Pancreas (tissue), 10 donors: ENCODE measurements at places on chromosomes 7 and 10. TPM values are rescaled to one million over a fixed set of nuclear protein-coding genes. Genes with fewer than 3 reads are reported as not detected.

GRCh38 chr7:66902844-66903180 lies 18.2 kb upstream of the TMEM248 start:
- no peak for DNase-seq

The SLC26A3 gene
- not detected for polyA plus RNA-seq

The OR9A2 gene
- not detected for polyA plus RNA-seq

- DNase-seq = no peak
Measured at GRCh38 chr10:78301481-78301880, 267.8 kb downstream of the RPS24 start.

The CALCR gene
- 0.09 TPM for polyA plus RNA-seq

GRCh38 chr10:58755677-58756076 lies 243.0 kb downstream of the BICC1 start:
- DNase-seq = no peak

The KCND2 gene
- polyA plus RNA-seq = 0.26 TPM

The STRIP2 gene
- 0.38 TPM for polyA plus RNA-seq

The SRRM3 gene
- polyA plus RNA-seq = 10.4 TPM

The TLX1 gene
- 0.19 TPM for polyA plus RNA-seq

GRCh38 chr10:48879451-48879850 lies 60.2 kb downstream of the LRRC18 start:
- no peak for DNase-seq

- no peak for DNase-seq
Measured at GRCh38 chr7:120738816-120739215, 119.1 kb downstream of the TSPAN12 start.

GRCh38 chr10:122853665-122854313 lies 8.1 kb upstream of the CUZD1 start:
- no peak for DNase-seq

GRCh38 chr10:86335831-86336230 lies 30.8 kb downstream of the GRID1 start:
- DNase-seq = no peak

The ZNF425 gene
- 1.5 TPM for polyA plus RNA-seq

- DNase-seq = no peak
Measured at GRCh38 chr10:18043148-18044006, 91.7 kb downstream of the SLC39A12 start.

- DNase-seq = no peak
Measured at GRCh38 chr7:84844771-84845170, 342.1 kb downstream of the SEMA3D start.

GRCh38 chr10:61753453-61753852 lies 90.7 kb downstream of the CABCOCO1 start:
- DNase-seq = no peak

GRCh38 chr10:9268176-9268575 lies 1213.7 kb downstream of the GATA3 start:
- no peak for DNase-seq

DNA sequence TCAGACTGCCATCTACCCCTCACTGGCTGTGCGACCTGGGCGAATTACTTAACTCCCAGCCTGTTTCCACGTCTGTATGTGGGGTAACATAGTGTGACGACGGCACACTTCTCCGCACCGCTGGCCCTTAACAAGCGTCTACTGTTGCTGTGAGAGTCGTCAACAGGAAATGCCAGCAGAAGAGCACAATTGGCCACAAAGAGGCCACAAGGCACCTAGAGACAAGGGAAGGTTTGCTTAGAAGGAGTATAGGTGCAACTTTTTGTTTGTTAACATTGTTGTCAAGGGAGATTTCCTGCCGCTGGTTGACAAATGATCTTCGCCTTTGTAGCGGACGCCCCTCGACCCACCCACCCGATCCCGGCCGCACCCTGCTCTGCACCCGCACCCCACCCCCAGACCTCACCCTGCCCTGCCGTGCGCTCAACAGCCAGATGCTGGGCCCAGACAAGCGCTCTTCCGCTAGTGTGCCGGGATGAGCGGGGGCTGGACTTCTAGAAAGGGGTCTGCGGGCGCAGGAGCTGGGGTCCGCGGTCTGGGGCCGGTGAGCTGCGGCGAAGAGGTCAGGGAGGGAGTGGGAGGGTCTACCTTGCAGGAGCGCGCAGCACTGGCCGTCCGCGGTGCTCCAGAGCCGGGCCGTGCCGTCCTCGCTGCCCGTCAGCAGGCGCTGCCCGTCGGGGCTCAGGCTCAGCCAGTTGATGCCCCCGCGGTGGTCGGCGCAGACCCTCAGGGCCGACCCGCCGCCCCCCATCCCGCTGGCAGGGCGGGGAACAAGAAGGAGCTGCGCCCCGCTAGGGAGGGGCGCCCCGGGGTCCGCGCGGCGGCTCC lies 785 bp downstream of the WDR86 start:
- peak; percentile 57 for DNase-seq

DNA sequence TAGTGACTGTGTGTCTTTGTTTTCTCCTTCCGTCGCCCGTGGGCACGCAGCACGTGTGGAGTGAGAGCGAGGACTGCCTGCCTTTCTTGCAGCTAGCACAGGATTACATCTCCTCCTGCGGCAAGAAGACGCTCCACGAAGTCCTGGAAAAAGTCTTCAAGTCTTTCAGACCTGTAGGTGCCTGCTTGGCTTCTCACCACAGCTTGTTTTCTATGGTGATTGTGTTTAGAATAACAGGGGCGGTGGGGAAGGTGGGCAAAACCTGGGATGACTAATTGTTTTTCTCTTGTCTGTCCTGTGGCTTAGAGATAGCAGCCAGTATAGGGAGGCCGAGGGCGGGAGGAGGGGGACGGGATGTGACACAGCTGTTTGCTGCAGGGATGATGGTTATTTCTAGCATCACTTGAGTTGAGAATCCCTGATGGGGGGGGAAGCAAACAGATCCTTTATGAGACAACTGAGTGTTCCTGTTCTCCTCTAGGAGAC lies 11.4 kb downstream of the MTURN start:
- no peak for DNase-seq

DNA sequence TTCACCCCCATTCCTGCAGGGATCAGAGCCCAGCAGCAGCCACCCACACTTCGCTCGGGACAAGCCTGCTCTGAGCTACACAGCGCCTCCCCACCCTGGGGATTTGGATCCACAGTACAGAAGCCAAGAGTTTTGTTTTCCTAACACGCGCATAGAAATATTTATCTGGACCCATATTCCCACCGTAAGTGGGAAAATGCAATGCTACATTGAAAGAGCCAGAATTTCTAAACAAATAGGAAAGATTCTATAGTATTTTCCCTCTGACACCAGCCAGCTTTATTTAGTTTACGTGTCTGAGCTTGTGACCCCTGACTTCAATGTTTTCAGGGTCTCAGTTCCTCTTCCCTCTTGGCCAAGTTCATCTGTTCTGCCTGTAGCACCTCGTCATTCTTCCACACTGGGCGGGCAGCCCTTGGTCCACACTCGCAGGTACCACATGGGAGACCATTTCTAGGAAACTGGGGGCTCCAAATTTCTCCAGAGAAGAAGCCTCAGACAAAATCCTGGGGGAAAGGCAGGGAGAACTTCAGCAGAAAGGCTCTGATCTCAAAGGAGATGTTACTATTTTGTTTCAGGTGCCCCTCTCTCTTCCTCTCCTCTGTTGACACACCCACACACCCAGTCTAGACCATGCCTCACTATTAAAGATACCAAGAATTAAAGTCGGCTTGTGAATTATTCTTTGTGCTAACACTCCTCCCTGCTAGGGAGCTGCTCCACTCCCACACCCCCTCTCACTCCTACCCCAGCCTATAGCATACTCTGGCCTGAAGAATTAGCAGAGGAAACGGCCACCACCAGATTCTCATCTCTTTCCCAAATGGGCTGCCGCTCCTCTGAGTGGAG lies 116.0 kb upstream of the PCGF5 start:
- DNase-seq = no peak

The MUC12 gene
- 0.80 TPM for polyA plus RNA-seq

- no peak for DNase-seq
Measured at GRCh38 chr7:149306854-149307253, 44.9 kb downstream of the ZNF783 start.

The METTL27 gene
- polyA plus RNA-seq = 6.6 TPM

The EFCAB10 gene
- polyA plus RNA-seq = 0.12 TPM

DNA sequence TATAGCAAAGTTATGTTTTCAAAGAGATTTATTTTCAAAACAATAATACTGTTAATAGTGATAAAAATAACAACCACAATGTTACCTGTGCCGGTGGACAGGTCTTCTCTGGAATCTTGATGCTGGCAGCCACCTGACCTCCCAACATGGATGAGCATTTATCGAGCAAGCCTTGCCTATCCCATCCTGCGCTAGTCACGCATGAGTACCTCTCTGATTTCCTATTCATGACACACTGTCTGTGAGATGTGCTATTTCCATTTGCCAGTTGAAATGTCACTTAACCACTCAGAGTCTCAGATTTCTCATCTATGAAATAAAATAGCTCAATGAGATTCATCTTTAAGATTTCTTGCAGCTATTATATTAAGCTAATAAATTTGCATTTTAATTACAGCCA lies 341.2 kb upstream of the VWC2 start:
- no peak for DNase-seq

DNA sequence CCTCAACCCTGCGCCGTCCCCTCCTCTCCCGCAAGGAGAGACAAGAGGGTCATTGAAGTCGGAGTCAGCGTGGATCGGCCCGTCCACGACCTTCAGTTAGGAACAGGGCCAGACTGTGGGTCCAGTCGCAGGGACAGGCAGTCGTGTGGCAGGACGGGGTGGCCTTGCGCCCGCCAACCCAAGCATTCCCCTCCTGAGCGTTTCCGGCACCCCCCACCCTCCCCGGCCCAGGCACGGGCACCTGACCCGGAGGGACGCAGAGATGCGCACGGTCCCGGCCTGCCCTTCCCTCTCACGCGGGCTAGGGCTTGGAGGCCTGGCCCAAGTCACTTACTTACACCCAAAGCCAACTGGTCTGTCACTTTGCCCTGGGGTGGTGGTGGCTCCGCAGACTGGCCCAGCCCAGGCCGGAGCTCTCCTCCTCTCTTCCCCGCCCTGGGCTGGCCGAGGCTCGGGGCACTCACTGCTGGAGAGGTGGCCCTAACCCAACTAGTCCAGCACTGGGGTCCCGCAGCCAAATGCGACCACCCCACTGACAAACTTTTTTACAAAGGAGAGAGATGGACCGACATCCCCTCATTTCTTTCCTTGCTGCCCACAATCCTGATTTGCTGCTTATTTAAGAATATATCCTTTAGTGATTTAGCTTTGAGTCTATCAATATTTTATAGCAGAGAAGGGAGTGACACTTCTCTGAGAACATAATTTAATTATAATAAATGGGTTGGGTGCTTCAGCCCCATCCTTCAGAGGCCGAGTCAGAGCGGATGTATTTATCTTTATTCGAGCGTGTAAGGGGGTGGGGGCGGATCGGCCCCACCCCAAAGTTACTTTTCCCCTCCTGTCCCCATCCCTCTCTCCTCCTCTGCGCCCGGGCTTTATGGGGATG lies 1.2 kb upstream of the UNCX start:
- DNase-seq = no peak

The FAM24B gene
- 7.1 TPM for polyA plus RNA-seq

- no peak for DNase-seq
Measured at GRCh38 chr7:144821067-144821466, 14.8 kb downstream of the TPK1 start.

The PLEKHS1 gene
- 17.2 TPM for polyA plus RNA-seq

DNA sequence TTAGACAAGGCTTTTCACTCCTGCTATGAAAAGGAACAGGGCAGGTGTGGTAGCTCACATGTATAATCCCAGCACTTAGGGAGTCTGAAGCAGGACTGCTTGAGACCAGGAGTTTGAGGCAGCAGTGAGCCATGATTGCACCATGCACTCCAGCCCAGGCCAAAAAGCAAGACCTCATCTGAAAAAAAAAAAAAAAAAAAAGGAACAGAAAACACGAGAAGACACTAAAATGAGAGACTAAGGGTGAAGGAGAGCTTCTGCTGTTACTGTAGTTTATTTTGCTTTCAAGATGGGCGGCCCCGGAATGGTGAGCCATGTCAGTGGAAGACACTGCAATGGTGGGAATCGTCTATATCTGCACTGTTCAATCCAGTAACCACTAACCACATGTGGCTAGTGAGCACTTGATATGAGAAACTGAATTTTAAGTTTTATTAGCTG lies 9.9 kb downstream of the PIP4K2A start:
- no peak for DNase-seq

GRCh38 chr7:35900651-35901050 lies 99.8 kb downstream of the SEPTIN7 start:
- no peak for DNase-seq

The OR2A5 gene
- polyA plus RNA-seq = not detected

DNA sequence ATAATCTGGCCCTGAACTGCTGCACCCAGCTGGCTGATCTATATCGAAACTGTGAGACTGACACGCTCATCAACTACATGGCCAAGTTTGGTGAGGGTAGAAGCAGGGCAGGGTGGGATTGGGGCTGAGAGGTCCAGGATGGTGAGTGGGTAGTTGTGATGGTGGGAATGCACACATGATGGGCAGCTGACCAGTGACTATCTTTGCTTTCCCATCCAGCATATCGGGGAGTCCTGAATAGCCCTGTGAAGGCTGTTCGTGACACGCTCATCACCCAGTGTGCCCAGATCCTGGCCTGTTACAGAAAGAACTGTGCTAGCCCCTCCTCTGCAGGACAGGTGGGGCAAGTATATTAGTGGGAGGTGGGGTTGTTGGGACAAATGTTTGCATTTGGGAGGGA lies 12.5 kb upstream of the CHCHD1 start:
- DNase-seq = no peak

The ARHGAP19 gene
- 1.1 TPM for polyA plus RNA-seq

DNA sequence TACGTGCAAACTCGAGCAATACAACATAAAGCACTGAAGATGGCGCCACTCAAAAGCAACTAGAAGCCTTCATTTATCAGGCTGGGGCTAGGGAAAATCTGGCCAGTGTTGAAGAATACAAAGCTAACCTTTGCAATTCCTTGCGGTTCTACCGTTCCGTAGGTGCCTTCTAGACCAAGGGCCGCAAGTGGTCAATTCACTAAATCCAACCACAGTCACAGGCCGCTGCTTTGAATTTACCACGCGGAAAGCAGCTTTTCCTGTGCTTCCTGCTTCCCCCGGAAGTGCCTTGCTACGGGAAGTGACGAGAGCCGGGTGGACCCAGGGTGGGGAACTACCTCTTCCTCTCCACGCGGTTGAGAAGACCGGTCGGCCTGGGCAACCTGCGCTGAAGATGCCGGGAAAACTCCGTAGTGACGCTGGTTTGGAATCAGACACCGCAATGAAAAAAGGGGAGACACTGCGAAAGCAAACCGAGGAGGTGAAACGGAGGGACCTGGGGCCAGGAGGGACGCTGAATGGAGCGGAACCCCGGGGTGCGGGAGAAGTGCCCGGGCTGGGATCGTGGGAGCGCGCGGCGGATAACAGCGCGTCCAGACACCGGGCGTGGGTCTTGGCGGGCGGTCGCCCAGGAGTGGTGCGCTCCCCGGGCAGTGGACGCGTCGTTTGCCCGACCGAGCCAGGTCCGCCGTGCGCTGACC lies at the start of gene DDX21:
DDX21 (plus strand) TSS at position 339 of the 701 bp plus-strand sequence; CDS start at position 395, 56 bp downstream.
- DNase-seq = peak; percentile 88

The FFAR4 gene
- polyA plus RNA-seq = 2.4 TPM

- DNase-seq = no peak
Measured at GRCh38 chr7:66642186-66642585, 13.5 kb downstream of the KCTD7 start.

- no peak for DNase-seq
Measured at GRCh38 chr7:130927564-130927963, 193.6 kb upstream of the KLF14 start.

The SPAG6 gene
- polyA plus RNA-seq = 0.53 TPM

GRCh38 chr7:39616138-39616537 lies 7.2 kb upstream of the RALA start:
- no peak for DNase-seq

GRCh38 chr10:98368644-98369043 lies 46.3 kb downstream of the PYROXD2 start:
- DNase-seq = no peak
